ENCODE measurements at places on chromosomes 13 and 19.

GRCh38 chr13:27353708-27354107, 70.7 kb upstream of the GTF3A start:
- no peak for DNase-seq

DNA sequence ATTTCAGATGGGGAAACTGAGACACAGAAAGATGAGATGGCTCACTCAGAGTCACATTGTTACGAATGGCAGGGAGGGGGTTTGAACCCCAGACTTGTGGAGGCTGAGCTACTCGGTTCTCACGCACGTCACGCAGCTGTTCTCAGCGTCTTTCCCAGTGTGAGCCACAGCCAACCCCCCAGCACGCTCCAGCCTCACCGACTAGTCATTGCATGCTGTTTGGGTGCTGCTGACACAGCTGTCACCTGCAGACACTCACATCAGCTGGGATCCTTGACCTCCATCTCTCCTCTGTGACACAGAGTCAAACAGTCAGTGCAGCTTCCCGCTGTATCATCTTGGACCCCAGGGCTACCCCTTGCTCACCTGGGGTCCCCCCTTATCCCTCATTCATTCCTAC, 2.4 kb upstream of the NCAN start:
- no peak for DNase-seq

- DNase-seq = peak; percentile 15
Measured at GRCh38 chr13:85864963-85865530, 65.8 kb upstream of the SLITRK6 start.

DNA sequence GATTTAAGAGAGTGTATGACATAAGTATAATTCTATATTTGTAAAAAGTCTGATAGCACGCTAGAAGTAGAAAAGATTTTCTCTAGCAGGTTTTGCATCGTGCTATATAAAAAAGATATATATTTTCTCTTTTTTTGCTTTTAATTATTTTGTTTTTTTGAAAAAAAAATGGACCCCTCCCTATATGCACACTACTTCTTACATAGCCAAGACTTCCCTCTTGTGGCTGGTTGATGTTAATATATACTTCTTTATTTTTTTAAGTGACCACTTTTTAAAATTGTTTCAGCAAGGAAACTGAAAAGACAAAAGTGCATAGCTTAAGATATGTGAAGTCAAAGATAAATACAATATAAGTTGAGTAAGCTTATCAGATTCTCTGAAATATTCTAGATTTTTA, 1202.8 kb downstream of the DIAPH3 start:
- peak; percentile 44 for DNase-seq

GRCh38 chr13:61277088-61277487, 138.6 kb downstream of the PCDH20 start:
- DNase-seq = no peak

- no peak for DNase-seq
Measured at GRCh38 chr13:91594061-91594460, 195.6 kb downstream of the GPC5 start.

- peak; percentile 33 for DNase-seq
Measured at GRCh38 chr19:11736696-11737095, 2.0 kb downstream of the ZNF823 start.

- DNase-seq = no peak
Measured at GRCh38 chr19:6890938-6891337, 3.6 kb downstream of the ADGRE1 start.

- no peak for DNase-seq
Measured at GRCh38 chr13:42994878-42995277, 2.8 kb upstream of the EPSTI1 start.
